ENCODE measurements at places on chromosomes 6 and 20.

GRCh38 chr6:147769496-147770087 lies 261.1 kb downstream of the SAMD5 start:
- no peak for DNase-seq

GRCh38 chr6:148223424-148223842 lies 119.2 kb upstream of the SASH1 start:
- DNase-seq, result no peak

DNA sequence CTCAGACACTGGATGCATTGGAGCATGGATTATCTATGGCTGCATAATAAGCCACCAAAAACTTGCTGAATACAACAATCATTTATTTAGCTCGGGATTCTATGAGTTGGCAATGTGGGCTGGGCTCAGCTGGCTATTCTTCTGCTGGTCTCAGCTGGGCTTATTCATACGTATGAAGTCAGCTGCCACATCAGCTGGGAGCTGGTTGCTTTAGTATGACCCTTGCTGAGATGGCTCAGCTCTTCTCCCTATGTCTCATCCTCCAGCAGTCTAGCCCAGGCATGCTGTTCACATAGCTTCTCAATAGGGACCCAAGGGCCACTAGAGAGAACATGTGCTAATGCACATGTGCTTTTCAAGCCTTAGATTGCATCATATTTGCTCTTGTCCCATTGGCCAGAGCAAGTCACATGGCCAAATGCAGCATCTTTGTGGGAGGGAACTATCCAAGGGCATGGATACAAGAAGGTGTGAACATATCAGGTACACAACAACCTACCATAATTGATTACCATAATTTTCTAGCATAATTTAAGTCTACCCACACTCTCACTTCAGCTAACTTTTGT lies 444.6 kb downstream of the KIF16B start:
- DNase-seq, result no peak

- DNase-seq, result no peak
These were observed 22.3 kb downstream of the NRN1 start for GRCh38 chr6:5984150-5985089.

DNA sequence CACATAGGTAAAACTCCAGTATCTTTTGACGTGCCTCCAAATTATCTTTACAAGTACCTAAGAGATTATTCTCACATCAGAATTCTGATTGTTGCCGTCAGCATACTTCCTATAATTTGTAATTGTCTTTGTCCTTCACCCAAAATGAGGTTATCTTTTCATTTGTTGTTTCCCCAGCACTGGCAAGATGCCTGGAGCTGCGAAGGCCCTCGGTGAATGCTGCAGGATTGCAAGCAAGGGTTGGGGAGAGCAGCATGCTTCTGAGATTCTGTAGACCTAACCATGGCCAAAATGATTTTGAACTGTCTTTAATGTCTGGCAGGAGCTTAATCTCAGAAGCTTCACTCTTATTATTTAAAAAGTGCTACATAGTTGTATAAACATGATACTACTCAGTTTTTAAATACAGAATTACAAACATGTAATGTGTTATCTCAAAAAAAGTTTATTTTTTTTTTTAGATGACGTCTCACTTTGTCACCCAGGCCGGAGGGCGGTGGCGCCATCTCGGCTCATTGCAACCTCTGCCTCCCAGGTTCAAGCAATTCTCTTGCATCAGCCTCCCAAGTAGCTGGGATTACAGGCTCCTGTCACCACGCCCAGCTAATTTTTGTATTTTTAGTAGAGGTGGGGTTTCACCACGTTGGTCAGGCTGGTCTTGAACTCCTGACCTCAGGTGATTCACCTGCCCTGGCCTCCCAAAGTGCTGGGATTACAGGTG lies 88.7 kb downstream of the ELOVL5 start:
- no peak for DNase-seq

GRCh38 chr6:6319952-6320811 lies at the start of gene F13A1:
Gene F13A1, minus strand, starts transcription at chr6:6320662. Its CDS starts 1,998 bp downstream, at chr6:6318664.
- no peak for DNase-seq

DNA sequence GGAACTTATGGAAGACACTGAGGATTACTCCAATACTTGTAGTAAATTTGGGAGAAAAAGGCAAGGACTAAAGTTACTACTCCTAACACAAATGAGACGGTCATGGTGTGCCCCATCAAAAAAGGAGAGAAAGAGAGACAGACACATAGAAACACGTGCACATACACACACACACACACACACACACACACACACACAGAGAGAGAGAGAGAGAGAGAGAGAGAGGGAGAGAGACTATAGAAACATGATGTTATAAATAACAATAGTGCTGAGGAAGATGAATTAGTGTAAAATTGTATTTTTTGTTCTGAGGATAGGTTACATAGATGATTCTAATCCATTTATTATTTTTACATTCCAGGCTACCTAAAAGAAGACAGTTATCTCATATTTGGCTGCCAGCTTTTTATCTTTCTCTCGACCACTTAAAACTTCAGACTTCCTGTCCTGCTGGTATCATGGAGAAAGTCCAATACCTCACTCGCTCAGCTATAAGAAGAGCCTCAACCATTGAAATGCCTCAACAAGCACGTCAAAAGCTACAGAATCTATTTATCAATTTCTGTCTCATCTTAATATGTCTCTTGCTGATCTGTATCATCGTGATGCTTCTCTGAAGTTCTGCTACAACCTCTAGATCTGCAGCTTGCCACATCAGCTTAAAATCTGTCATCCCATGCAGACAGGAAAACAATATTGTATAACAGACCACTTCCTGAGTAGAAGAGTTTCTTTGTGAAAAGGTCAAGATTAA lies 10.5 kb downstream of the PLN start:
- no peak for DNase-seq

DNA sequence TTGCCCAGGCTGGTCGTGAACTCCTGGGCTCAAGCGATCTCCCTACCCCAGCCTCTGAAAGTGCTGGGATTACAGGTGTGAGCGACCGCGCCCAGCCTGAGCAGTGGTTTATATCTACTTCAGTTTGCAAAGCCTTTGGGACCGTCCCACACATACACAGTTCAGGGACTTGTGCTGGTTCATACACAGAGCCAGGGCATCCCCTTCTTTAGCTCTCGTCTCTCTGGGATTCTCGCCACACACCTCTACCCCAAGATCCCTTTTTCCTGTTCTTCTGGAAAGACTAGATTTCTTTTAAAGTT lies 12.5 kb downstream of the CAP2 start:
- no peak for DNase-seq

- peak; percentile 63 for DNase-seq
These were observed 9.2 kb downstream of the POU3F2 start for GRCh38 chr6:98843271-98844243.

Measured in nucleus accumbens (tissue), 56 donors.